ENCODE measurements at places on chromosomes 2 and 18.

GRCh38 chr18:21361307-21361880 lies 119.4 kb downstream of the GREB1L start:
- no peak for DNase-seq

DNA sequence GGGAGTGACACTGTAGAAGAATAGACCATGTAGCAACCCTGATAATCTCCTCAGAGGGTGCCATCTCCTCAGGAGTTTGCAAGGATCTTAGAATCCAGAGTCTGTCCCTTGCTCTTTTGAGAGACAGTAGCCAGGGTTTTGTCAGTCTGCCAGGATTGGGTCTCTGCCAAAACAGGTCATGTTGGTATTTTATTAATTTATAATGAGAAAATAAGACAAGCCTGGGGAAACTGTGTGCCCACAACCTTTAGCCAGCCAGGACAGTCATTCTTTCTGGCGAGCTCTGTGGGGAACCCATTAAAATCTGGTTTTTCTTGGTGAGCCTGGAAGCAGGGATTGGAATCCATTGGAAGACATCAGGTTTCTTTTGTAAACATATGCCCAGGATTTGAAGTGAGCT lies 78.6 kb downstream of the PTPRM start:
- DNase-seq: no peak

DNA sequence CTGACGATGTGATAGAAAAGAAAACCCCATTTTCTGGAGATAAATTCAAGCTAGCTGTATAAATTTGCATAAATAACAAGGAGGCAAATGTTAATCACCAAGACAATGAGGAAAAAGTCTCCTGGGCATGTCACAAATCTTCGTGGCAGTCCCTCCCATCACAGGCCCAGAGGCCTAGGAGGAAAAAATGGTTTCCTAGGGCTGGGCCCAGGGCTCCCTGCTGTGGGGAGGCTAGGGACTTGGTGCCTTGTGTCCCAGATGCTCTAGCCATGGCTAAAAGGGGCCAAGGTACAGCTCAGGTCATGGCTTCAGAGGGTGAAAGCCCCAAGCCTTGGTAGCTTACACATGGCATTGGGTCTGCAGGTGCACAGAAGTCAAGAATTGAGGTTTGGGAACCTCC lies 134.6 kb downstream of the CABLES1 start:
- no peak for DNase-seq

- peak; percentile 87 for DNase-seq
Observed at GRCh38 chr18:51195451-51196117, 1.9 kb downstream of the MEX3C start.

DNA sequence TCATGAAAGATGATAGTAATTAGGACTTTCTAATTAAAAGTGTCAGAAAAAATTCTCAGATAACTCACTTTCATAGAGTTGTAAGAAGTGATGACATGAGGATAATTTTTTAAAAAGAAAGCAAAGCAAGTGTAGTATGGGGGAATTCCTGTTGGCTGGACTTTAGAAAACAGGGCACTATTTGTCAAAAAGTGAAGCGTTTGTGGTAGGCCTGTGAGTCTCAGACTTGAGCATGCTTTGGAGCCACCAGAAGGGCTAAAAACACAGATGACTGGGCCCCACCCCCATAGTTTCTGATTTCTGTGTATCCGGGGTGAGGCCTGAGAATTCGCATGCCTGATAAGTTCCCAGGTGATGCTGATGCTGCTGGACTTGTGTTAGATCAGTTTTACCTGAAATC lies 222.6 kb upstream of the LRRTM1 start:
- DNase-seq: no peak

DNA sequence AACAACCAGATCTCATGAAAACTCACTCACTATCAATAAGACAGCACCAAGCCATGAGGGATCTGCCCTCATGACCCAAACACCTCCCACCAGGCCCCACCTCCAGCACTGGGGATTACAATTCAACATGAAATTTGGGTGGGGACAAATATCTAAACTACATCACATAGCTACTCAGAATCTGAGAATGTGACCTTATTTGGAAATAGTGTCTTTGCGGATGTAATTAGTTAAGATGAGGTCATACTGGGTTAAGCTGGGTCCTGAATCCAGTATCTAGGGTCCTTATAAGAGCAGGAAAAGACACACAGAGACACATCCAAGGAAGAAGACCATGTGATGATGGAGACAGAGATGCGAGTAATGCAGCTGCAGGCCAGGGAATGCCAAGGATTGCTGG lies 27.5 kb upstream of the REEP1 start:
- no peak for DNase-seq

DNA sequence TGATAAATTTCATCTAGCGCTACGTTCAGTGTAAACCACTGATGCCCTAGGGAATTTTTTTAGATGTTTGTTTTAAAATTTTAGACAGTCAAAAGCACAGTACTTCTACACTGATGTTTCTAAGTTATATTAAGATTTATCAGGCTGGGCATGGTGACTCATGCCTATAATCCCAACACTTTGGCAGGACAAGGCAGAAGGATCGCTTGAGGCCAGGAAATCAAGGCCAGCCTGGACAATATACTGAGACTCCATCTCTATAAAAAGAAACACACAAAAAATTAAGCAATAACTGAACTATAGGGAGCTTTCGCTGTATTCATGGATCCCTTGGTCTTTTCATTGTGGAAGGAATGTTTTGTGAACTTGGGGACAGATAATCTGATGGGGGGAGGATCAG lies 50.6 kb upstream of the MAPRE2 start:
- DNase-seq: no peak

GRCh38 chr18:56562479-56562878 lies 75.9 kb downstream of the TXNL1 start:
- DNase-seq: no peak

DNA sequence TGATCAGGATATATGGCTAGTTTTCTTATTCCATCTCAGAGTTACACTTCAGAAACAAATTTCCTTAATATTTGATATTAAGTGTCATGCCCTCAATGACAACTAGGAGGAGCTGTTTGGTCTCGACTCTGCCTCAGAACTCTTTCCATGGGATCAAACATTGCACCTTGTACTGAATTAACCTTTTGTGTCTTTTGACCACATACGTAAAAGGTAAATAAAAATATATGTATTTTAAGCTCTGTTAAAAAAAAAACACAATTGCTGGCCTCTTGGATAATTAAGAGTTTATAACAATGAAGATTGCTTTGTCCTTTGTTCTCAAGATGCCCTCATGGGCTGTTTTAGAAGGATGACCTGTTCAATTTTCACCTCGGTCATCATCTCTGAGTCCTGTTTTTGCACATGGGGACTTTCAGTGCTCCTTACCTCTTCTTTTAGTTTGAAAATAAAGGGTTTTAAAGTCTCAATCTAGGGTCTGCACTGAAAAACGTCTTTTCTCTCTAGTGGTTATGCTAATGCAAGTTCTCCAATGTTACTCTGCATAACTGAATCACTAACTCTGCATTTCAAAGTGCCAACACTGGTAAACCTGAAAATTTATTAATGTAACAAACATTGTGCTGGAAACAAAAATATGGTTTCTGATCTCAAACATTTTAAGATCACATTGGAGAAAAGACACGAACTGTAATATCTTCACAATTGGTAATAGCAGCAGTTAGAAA lies 18.8 kb upstream of the FN1 start:
- no peak for DNase-seq

DNA sequence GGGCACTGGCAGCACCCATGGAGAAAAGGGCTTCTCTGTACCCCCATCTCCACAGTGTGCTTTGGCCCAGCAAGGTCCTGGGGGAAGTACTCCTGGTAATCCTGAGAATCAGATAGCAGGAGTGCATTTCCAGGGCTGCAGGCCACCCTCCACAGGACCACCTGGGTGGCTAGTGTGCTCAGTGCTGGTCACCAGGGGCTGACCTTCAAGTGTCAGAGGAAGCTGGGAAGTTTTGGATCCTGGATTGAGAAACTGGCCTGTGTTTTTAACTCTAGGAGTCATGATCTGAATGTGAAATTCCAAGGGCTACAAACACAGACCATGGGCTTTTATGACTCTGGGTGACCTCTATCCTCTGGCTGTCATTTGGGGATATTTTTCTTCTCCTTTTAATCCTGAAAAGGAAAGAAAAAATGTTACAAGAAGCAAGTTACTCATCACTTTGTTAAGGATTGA lies 9.3 kb downstream of the RHOB start:
- DNase-seq: no peak

DNA sequence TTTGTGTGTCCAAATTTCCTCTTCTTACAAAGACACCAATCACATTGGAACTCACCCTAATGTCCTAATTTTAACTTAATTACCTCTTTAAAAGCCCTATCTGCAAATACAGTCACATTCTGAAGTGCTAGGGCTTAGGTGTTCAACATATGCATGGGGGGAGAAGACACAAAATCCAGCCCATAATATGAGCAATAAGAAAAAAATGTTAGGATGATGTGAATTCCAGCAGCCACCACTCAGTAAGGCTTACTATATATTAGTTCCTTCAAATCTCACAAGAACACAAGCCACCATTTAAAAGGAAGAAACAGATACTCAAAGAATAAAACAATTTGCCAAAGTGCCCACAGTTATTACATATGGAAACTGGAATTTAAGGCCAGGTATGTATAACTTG lies 285.7 kb downstream of the EPHA4 start:
- no peak for DNase-seq

All from DMS79 treated with DMSO at 0.1 percent for 48 hours (cell line).